A549 treated with GW870086 at 1 μM for 4 hours (cell line): ENCODE measurements at places on chromosomes 7 and 10. TPM values are rescaled to one million over a fixed set of nuclear protein-coding genes. Genes with fewer than 3 reads are reported as not detected.

The OGDHL gene
- total RNA-seq: 0.13 to 0.49 TPM (median 0.21 TPM) in 5 replicates

The CHAT gene
- total RNA-seq: not detected in 5 replicates

The GPAM gene
- 5.4 to 7.4 TPM (median 6.4 TPM) in 5 replicates for total RNA-seq

The FZD8 gene
- 4.2 to 5.5 TPM (median 5.1 TPM) in 5 replicates for total RNA-seq

The WDR37 gene
- 7.4 to 8.5 TPM (median 7.8 TPM) in 5 replicates for total RNA-seq

The CNPY1 gene
- not detected in 5 replicates for total RNA-seq

The IGF2BP3 gene
- total RNA-seq: 22.2 to 31.3 TPM (median 28.9 TPM) in 5 replicates

The AFAP1L2 gene
- 23.2 to 30.5 TPM (median 28.2 TPM) in 5 replicates for total RNA-seq

The UNC5B gene
- 1.8 to 2.0 TPM (median 1.9 TPM) in 5 replicates for total RNA-seq

The TMEM229A gene
- total RNA-seq: not detected in 5 replicates

The OR2A1 gene
- not detected in 5 replicates for total RNA-seq

The VPS26A gene
- 45.2 to 67.3 TPM (median 52.6 TPM) in 5 replicates for total RNA-seq

The HSPA12A gene
- 9.3 to 12.5 TPM (median 11.2 TPM) in 5 replicates for total RNA-seq

The VCL gene
- 108 to 155 TPM (median 136 TPM) in 5 replicates for total RNA-seq

The ADAM22 gene
- 0.12 to 0.43 TPM (median 0.21 TPM) in 5 replicates for total RNA-seq

The TAS2R5 gene
- total RNA-seq: 0.37 to 0.51 TPM (median 0.41 TPM) in 5 replicates

The DHTKD1 gene
- total RNA-seq: 7.5 to 9.6 TPM (median 9.0 TPM) in 5 replicates

The PLPP4 gene
- total RNA-seq: 0.28 to 0.42 TPM in 2 of 5 replicates, not detected in the others

The LEP gene
- total RNA-seq: not detected in 5 replicates

The HERPUD2 gene
- total RNA-seq: 15.0 to 22.6 TPM (median 19.8 TPM) in 5 replicates

The LAMB4 gene
- 0.03 to 0.36 TPM (median 0.19 TPM) in 5 replicates for total RNA-seq

The EVX1 gene
- total RNA-seq: 0.09 to 0.27 TPM (median 0.11 TPM) in 5 replicates

The ZNF804B gene
- total RNA-seq: not detected in 5 replicates

The CLCN1 gene
- 0.03 to 0.08 TPM (median 0.03 TPM) in 3 of 5 replicates, not detected in the others for total RNA-seq

The SPDYE2B gene
- total RNA-seq: not detected in 5 replicates

The FAM237B gene
- total RNA-seq: not detected in 5 replicates

The TBC1D12 gene
- 4.6 to 5.9 TPM (median 5.4 TPM) in 5 replicates for total RNA-seq

The SEMA4G gene
- 7.5 to 9.3 TPM (median 8.7 TPM) in 5 replicates for total RNA-seq

The MET gene
- total RNA-seq: 61.4 to 87.3 TPM (median 81.1 TPM) in 5 replicates

The RBAK gene
- total RNA-seq: 4.3 to 7.3 TPM (median 6.1 TPM) in 5 replicates

The VSTM4 gene
- 0.24 to 0.50 TPM (median 0.35 TPM) in 5 replicates for total RNA-seq

The TIMM23B gene
- 14.8 to 22.6 TPM (median 19.3 TPM) in 5 replicates for total RNA-seq

The BAG3 gene
- total RNA-seq: 257 to 328 TPM (median 316 TPM) in 5 replicates

The PRKAR2B gene
- total RNA-seq: 2.4 to 3.4 TPM (median 2.8 TPM) in 5 replicates

The VWC2 gene
- not detected in 5 replicates for total RNA-seq

The ACTR3C gene
- total RNA-seq: 0.36 TPM in 1 of 5 replicates, not detected in the others

The PHKG1 gene
- 0.35 to 1.9 TPM (median 0.48 TPM) in 5 replicates for total RNA-seq

The SNCG gene
- total RNA-seq: 10.0 to 15.0 TPM (median 13.9 TPM) in 5 replicates

The KCP gene
- 0.09 to 0.18 TPM (median 0.14 TPM) in 5 replicates for total RNA-seq

The TRIM73 gene
- total RNA-seq: 1.2 to 2.7 TPM (median 2.4 TPM) in 5 replicates

The BHLHA15 gene
- total RNA-seq: 0.33 to 0.94 TPM (median 0.54 TPM) in 5 replicates

The SRRM3 gene
- 8.2 to 12.5 TPM (median 11.2 TPM) in 5 replicates for total RNA-seq

The BCL7B gene
- total RNA-seq: 60.4 to 75.8 TPM (median 68.4 TPM) in 5 replicates
